ENCODE measurements at places on chromosomes 1 and 21.

GRCh38 chr1:230641900-230642262, 400 bp upstream of the COG2 start:
- DNase-seq, result no peak

- DNase-seq, result no peak
Observed at GRCh38 chr21:42198929-42199867, 19.7 kb upstream of the ABCG1 start.

GRCh38 chr21:14833241-14833640, 231.6 kb downstream of the NRIP1 start:
- DNase-seq, result no peak

- DNase-seq, result no peak
Observed at GRCh38 chr1:84853741-84854721, 39.0 kb downstream of the LPAR3 start.

DNA sequence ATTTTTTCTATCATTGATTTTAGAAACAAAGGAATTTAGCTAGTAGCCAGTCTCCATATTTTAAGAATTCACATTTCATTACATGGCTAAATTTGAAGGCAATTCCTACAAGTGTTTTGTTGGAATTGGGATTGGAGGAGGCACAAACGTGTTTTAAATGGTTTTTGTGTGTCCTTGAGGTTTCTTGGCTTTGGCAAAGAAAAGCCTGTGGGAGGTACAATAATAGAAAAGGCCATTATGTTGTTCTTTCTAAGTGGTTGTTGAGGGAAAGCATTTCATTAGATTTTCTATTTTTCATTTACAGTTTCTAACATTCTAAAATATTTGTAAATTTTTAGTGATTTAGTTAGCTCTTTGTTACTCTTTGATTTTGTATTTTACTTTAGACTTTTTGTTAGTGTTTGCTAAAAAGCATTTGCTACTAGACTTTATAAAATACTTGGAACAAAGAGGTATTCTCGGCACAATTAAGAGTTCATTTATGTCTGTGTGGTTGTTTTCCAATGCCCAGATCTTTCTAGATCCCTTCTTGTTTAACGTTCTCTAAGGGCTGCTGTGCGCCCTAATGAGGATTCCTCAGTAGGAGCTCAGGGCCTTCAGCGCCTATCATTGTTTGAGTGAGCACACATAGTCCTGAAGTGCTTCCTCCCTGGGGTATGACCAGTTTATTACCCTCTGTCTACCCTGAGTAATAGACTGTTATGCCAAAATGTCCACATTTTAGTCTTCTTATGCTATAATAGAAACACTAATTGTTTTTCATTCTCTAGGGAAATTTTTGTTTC, 70.0 kb upstream of the KIAA1614 start:
- no peak for DNase-seq

DNA sequence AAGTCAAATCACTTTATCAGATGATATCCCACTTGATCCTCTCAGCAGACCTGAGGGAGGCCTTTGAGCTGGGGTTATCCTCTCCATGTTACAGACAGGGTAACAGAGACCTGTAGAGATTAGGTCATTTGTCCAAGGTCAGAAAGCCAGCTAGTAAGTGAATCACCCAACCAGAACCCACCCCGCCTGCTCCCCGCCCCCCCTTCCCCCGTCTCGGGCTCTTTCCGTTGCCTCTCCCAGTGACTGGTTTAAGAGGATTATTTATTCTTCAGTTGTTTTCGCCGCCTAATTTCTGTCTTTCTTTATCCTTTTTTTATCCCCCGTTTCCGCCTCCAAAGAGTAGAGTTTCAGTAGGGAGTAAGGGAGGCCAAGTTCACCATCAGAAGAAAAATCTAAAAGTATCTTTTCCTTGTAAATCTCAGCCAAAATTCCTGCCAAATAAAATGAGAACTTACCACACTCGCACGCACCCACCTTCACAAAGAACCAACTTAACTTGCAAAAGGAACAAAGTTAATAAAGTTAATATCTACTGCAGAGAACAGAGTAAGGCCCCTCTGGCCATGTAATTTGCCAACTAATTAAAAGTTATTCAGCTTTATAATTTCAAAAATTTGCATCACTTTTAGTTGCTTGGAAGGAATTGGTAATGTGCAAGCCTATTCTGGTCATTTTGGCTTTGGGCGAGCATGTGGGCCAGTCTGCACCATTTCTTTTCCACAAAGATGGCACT, 76.8 kb upstream of the TRABD2B start:
- no peak for DNase-seq

DNA sequence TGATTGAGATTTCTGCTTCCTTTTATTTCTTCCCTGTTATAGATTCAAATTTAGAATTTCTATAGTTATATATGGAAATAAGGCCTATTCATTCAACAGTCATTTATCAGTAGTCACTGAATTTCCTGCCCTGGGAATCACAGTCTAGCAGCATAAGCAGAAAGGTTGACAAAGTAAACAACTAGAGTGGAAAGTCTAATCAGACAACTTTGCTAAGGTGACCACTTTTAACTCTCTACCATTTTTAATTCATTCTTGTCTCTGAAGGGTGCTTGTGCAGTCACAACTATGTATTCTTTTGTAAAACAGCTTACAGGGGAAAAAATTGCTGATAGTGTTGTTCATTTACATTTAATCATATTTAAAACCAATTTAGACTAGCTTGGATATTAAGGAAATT, 66.1 kb upstream of the PLA2G4A start:
- DNase-seq, result no peak

GRCh38 chr1:98077691-98078090, 156.9 kb upstream of the DPYD start:
- DNase-seq, result no peak

DNA sequence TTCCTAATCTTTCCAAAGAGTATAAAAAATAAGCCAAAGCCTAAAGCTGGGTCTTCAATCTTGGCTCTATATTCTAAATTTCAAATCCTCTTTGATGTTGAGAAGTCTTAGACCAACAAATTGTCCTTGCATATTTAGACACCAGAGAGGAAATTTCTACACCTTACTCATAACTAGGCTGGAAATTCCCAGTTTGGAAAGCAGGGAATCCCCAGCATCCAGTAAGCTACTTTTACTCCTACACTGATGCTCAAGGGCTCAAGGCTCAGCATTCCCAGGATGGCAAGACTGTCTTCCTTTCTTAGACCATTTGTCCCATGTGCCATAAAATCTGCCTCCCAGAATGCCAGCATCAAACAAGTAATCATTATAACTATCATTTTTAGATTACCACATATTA, 28.3 kb downstream of the PRDX6 start:
- no peak for DNase-seq

DNA sequence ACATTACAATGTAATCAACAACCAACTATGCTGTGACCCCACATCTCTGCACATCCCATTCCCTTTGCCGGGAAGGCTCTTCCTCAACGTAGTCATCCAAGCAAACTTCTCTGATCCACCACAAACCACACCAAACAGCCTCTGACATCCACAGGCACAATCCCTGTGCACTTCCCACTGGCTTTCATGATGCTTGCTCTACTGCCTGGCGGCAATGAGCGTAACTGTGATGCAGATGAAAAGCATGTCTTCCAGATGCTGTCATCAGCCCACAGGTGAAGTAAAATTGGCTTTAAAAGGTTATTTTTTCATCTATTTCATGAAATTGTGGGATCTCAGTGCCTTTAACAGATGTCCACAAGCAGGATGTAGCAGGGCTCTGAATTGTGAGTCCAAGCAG, 635.2 kb downstream of the SMYD3 start:
- DNase-seq, result no peak

GRCh38 chr1:5564578-5565257, 427.5 kb downstream of the NPHP4 start:
- no peak for DNase-seq
